ENCODE measurements at places on chromosomes 6 and 20. TPM values are rescaled to one million over a fixed set of nuclear protein-coding genes. Genes with fewer than 3 reads are reported as not detected.
A peak's percentile ranks its signal among the peaks of the same experiment; 100 is the strongest.

Gene PDE7B
- 7.4 TPM for total RNA-seq

Gene C6orf132
- 1.7 TPM for total RNA-seq

Gene FNDC1
- total RNA-seq, result 11.2 TPM

Gene SLC22A3
- 16.8 TPM for total RNA-seq

Gene SOX12
- total RNA-seq, result 14.4 TPM

Gene ATP9A
- 65.6 TPM for total RNA-seq

Gene ANKRD6
- 11.3 TPM for total RNA-seq

Gene ACOT13
- 5.8 TPM for total RNA-seq

Gene OVOL2
- not detected for total RNA-seq

Gene RNF144B
- 11.4 TPM for total RNA-seq

Gene OR12D3
- total RNA-seq, result not detected

Gene SERPINB1
- 31.2 TPM for total RNA-seq

Gene KCNQ2
- 1.6 TPM for total RNA-seq

Gene LY6G5C
- 2.9 TPM for total RNA-seq

Gene HSF2
- 27.8 TPM for total RNA-seq

Gene OPRL1
- total RNA-seq, result 0.83 TPM

GRCh38 chr6:119348096-119348747 lies 1.3 kb downstream of the MAN1A1 start:
- peak overlapping the region; percentile 95 for H3K4me3 ChIP-seq
- H3K27ac ChIP-seq, result peak overlapping the region; percentile 98
- H3K36me3 ChIP-seq, result no peaks in the 10 kb centered on the region
- no peaks in the 10 kb centered on the region for H3K27me3 ChIP-seq

GRCh38 chr20:48538856-48539255 lies 288.9 kb downstream of the PREX1 start:
- no peaks in the 10 kb centered on the region for H3K27me3 ChIP-seq
- H3K27ac ChIP-seq, result no peak overlapping the region
- no peaks in the 10 kb centered on the region for H3K36me3 ChIP-seq
- H3K4me1 ChIP-seq, result no peaks in the 10 kb centered on the region

GRCh38 chr6:28953039-28953584 lies 29.3 kb upstream of the TRIM27 start:
- no peak for DNase-seq
- H3K4me1 ChIP-seq, result peaks cover 13% of the 10 kb centered on the region
- peak overlapping the region; percentile 14 for H3K4me3 ChIP-seq
- no peaks in the 10 kb centered on the region for H3K36me3 ChIP-seq

DNA sequence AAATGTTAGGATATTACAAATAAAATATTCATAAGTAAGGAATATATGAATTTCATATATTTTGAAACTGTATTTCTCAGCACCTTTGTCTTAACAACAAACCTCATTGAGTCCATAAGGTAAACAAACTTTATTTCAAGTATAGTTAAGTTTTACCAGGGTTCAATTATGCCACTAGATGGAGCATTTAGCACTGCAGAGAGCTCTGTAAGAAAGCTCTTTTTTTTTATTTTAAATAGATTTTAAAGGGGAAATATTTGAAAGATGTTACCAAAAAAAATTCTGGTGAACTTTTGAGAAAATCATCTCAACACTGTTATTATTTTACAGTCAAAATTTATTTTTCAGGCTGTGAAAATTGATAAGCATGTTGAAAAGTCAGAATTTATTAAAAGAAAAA lies 955.2 kb upstream of the EYS start:
- DNase-seq, result no peak
- no peaks in the 10 kb centered on the region for H3K27me3 ChIP-seq
- no peaks in the 10 kb centered on the region for H3K4me1 ChIP-seq
- H3K4me3 ChIP-seq, result no peak overlapping the region
- no peaks in the 10 kb centered on the region for H3K36me3 ChIP-seq

GRCh38 chr6:36625158-36625919 lies 31.2 kb downstream of the SRSF3 start:
- H3K27me3 ChIP-seq, result no peaks in the 10 kb centered on the region
- DNase-seq, result no peak
- no peak overlapping the region for H3K27ac ChIP-seq
- H3K36me3 ChIP-seq, result no peaks in the 10 kb centered on the region

- H3K36me3 ChIP-seq, result no peaks in the 10 kb centered on the region
- no peak for DNase-seq
- no peak overlapping the region for H3K27ac ChIP-seq
- H3K4me1 ChIP-seq, result no peaks in the 10 kb centered on the region
These were observed 34.3 kb upstream of the MLN start for GRCh38 chr6:33837971-33838665.

- no peak overlapping the region for H3K4me3 ChIP-seq
- H3K27me3 ChIP-seq, result no peaks in the 10 kb centered on the region
- peaks cover 34% of the 10 kb centered on the region for H3K36me3 ChIP-seq
These were observed 27.7 kb downstream of the SNPH start for GRCh38 chr20:1293641-1294379.

GRCh38 chr20:58619864-58620431 lies 31.1 kb upstream of the STX16 start:
- no peak overlapping the region for H3K4me3 ChIP-seq
- H3K27me3 ChIP-seq, result no peaks in the 10 kb centered on the region
- no peak overlapping the region for H3K27ac ChIP-seq
- no peak for DNase-seq
- peaks cover 17% of the 10 kb centered on the region for H3K4me1 ChIP-seq
- H3K36me3 ChIP-seq, result no peaks in the 10 kb centered on the region

- H3K27me3 ChIP-seq, result no peaks in the 10 kb centered on the region
- no peak overlapping the region for H3K4me3 ChIP-seq
- no peak for DNase-seq
- H3K4me1 ChIP-seq, result no peaks in the 10 kb centered on the region
- H3K27ac ChIP-seq, result no peak overlapping the region
These were observed 127.9 kb upstream of the TOP1 start for GRCh38 chr20:40900666-40901215.

GRCh38 chr20:19922716-19923115 lies 94.4 kb upstream of the NAA20 start:
- no peaks in the 10 kb centered on the region for H3K27me3 ChIP-seq
- H3K4me3 ChIP-seq, result no peak overlapping the region
- H3K4me1 ChIP-seq, result peaks cover 4% of the 10 kb centered on the region

DNA sequence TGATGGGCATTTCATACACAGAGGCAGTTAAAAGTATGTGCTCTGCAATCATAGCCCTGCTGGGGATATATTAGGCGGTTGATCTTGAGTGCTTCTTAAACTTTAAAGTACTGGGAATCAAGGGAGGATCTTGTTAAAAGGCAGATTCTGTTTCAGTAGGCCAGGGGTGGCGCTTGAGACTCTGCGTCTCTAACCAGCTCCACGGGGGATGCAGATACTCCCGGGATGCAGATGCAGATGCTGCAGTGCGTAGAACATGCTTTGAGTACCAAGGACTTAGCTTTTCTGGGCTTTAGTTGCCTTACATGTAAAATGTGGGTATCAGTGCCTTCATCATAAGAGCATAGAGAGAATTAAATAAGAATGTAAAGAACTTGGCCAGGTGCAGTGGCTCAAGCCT lies 44.4 kb upstream of the ENPP5 start:
- H3K27me3 ChIP-seq, result no peaks in the 10 kb centered on the region
- H3K4me3 ChIP-seq, result no peak overlapping the region
- DNase-seq, result no peak
- no peaks in the 10 kb centered on the region for H3K36me3 ChIP-seq
- H3K27ac ChIP-seq, result no peak overlapping the region

DNA sequence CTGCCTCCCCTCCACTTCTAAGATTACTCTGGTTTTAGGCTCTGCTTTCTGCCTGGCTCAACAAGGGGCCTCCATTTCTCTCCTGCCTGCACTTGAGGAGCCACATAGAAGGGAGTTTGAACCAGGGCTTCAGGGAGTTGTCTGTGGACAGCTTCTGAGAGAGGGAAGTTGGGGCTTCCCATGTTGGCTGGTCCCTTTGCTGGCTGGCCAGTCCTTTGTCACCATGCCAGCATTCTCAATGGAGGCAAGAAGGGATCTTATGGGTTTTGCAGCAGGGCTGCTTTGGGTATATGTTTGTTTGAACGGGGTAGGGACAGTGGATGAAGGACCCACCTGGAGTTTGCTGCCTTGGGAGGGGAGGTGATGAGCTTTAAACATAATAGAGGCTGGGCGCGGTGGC lies 124.9 kb downstream of the CARMIL1 start:
- H3K27me3 ChIP-seq, result no peaks in the 10 kb centered on the region
- H3K36me3 ChIP-seq, result no peaks in the 10 kb centered on the region
- no peak overlapping the region for H3K4me3 ChIP-seq
- peaks cover 8% of the 10 kb centered on the region for H3K4me1 ChIP-seq
- H3K27ac ChIP-seq, result no peak overlapping the region

GRCh38 chr6:20309186-20309585 lies 92.5 kb upstream of the E2F3 start:
- H3K27me3 ChIP-seq, result peaks cover 5% of the 10 kb centered on the region
- no peak for DNase-seq
- no peaks in the 10 kb centered on the region for H3K36me3 ChIP-seq
- no peak overlapping the region for H3K4me3 ChIP-seq
- no peak overlapping the region for H3K27ac ChIP-seq

GRCh38 chr6:35633579-35634089 lies 55.1 kb downstream of the FKBP5 start:
- no peak for DNase-seq
- no peak overlapping the region for H3K4me3 ChIP-seq
- H3K27me3 ChIP-seq, result no peaks in the 10 kb centered on the region
- H3K4me1 ChIP-seq, result peaks cover 52% of the 10 kb centered on the region
- peaks cover 82% of the 10 kb centered on the region for H3K36me3 ChIP-seq

DNA sequence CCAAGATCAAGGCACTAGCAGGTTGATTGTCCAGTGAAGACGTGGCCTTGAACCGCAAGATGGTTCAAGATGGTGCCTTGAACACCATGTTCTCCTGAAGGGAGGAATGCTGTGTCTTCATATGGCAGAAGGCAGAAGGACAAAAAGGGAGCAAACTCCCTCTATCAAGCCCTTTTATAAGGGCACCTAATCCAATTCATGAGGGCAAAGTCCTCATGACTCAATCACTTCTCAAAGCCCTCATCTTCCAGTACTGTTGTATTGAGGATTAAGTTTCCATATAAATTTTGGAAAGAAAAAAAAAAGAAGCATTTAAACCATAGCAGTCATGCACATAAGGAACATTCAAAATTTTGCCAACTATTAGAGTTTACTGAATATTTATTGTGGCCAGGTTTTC lies 29.9 kb upstream of the TSPYL1 start:
- no peaks in the 10 kb centered on the region for H3K36me3 ChIP-seq
- no peaks in the 10 kb centered on the region for H3K27me3 ChIP-seq
- no peak overlapping the region for H3K27ac ChIP-seq

DNA sequence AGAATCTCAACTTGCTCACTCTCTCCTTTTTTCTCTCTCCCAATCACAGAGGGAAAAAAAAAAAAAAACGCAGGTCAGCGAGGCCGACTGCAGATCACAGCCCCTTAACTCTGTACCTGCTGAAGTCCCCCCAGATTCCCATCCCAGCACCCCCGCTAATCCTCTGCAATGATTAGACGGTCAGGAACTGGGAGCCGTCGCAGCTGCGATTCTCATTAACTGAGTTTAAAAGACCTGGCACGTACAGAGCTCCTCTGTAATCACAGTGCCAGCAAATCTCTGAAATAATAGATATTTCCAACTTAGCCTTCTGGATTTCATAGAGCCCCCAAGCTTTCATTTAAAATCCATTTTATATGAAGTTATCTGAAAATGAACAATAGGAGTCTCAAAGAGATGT lies 84.4 kb downstream of the ANKRD60 start:
- no peak for DNase-seq
- no peak overlapping the region for H3K27ac ChIP-seq
- no peak overlapping the region for H3K4me3 ChIP-seq
- H3K4me1 ChIP-seq, result peaks cover 11% of the 10 kb centered on the region
- no peaks in the 10 kb centered on the region for H3K36me3 ChIP-seq

DNA sequence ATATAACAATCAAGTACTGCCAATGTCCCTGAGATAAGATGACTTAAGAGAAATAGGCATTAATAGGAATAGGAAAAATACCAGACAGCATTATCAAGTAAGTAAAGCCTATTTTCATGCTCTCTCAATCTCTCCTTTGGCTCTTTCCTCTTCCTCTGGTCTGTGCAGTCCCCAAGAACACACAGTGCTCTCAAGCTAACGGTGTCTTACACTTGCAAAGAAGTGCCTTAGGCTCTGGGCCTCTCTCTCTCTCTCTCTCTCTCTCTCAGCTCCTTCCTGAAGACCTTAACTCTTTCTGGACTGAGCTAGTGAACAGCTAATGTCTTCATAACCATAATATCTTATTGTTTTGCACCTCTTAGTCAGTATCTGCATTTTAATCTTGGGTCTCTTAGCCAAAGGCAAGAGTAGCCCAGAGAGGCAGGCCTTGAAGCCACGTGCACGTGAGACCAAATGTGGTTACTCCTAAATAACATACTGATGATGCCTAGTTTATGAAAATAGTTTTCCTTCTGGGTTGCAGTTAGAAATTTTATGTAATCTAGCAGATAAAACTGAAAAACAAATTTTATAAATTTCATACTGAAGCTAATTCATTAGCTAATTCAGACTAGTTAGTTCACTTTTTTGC lies 70.8 kb downstream of the TPD52L1 start:
- no peaks in the 10 kb centered on the region for H3K36me3 ChIP-seq
- peaks cover 42% of the 10 kb centered on the region for H3K4me1 ChIP-seq
- no peaks in the 10 kb centered on the region for H3K27me3 ChIP-seq
- H3K27ac ChIP-seq, result no peak overlapping the region
- DNase-seq, result no peak

GRCh38 chr6:135030056-135030473 lies 24.6 kb downstream of the HBS1L start:
- H3K4me3 ChIP-seq, result no peak overlapping the region
- no peak overlapping the region for H3K27ac ChIP-seq
- H3K27me3 ChIP-seq, result no peaks in the 10 kb centered on the region

GRCh38 chr6:27059621-27060425 lies 187.7 kb upstream of the PRSS16 start:
- H3K27me3 ChIP-seq, result no peaks in the 10 kb centered on the region
- H3K27ac ChIP-seq, result no peak overlapping the region
- no peak for DNase-seq
- H3K4me1 ChIP-seq, result no peaks in the 10 kb centered on the region

GRCh38 chr6:16199804-16200203 lies 38.6 kb upstream of the GMPR start:
- H3K27me3 ChIP-seq, result no peaks in the 10 kb centered on the region
- no peak for DNase-seq
- H3K4me1 ChIP-seq, result peaks cover 8% of the 10 kb centered on the region
- H3K4me3 ChIP-seq, result no peak overlapping the region
- H3K27ac ChIP-seq, result no peak overlapping the region

DNA sequence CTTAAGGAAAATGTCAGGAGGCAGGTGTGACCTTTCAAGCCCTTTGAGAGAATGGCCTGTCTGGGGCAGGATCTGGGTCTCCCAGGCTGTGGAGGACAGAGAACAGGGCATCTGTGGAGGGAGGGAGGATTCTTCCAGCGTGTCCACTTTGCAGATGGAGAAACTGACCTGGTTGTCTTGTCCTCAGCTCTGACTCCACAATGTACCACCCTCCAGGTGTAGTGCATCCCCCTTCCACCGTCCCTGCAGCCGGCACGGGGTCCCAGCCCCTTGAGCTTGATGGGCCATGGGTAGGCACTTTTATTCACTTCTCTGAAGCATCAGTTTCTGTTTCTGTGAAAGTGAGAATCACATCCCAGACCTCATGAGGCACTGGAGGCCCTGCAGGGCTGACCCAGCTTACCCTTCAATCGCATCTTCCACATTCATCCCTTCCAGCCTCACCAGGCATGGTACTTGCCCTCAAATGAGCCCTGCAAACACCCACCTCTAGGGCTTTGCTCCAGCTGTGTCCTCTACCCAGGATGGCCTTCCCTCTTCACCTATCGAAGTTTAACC lies 4.6 kb upstream of the TGM2 start:
- H3K27ac ChIP-seq, result peak overlapping the region; percentile 20
- no peaks in the 10 kb centered on the region for H3K27me3 ChIP-seq
- DNase-seq, result no peak
- no peak overlapping the region for H3K4me3 ChIP-seq
- no peaks in the 10 kb centered on the region for H3K36me3 ChIP-seq

All from esophagus muscularis mucosa (tissue), 4 donors.